Breast epithelium (tissue), 4 donors: ENCODE measurements at places on chromosomes 2 and 18.
A peak's percentile ranks its signal among the peaks of the same experiment; 100 is the strongest.

DNA sequence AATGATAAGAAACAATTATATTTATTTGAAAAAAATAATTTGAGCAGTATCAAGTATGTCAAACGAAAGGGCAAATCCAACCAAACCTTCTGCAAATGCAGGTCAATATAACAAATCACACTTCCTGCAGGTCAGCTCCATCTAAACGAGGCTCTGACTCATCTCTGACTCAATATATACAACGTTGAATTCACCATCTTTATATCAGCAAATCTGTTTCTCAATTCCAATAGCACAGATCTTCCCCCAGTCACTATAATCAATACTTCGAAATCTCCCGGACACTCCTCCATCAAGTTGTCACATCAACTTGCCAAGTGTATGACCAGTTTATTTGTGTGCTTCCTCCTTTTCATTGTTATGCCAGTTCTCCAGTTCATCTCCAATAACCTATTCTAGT is 388.9 kb downstream of the ZEB2 start:
- DNase-seq: no peak
- no peak overlapping the region for H3K4me3 ChIP-seq
- H3K27me3 ChIP-seq: no peaks in the 10 kb centered on the region
- H3K36me3 ChIP-seq: no peaks in the 10 kb centered on the region
- no peak overlapping the region for H3K27ac ChIP-seq

DNA sequence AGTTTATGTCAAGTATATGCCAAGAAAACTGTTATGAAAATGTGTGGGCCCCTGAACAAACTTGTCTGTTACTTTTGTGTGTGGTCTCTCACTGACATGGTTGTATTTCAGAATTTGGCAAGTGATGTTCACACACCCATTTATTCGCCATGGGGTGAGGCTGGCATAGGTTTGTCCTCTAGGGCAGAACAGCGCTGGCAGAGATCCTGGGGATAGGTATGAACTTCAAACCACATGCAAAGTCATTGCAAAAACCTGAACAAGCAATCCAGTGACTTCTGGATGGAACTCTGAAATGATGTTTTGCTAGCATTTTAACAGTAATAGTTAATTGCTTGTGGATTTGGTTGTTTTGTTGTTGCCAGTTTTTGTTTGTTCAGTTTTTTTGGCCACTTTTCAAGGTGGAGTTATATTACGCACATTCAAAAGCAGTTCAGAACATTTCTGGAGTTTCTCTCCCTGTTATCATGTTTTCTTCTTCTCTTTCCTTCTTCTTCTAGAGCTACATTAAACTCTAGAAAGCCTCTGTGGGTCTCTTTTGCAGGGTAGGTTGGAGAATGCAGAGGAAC is 78.5 kb downstream of the MDH1 start:
- H3K4me3 ChIP-seq: no peak overlapping the region
- DNase-seq: peak; percentile 57
- H3K36me3 ChIP-seq: no peaks in the 10 kb centered on the region
- no peaks in the 10 kb centered on the region for H3K4me1 ChIP-seq

- DNase-seq: no peak
- no peaks in the 10 kb centered on the region for H3K27me3 ChIP-seq
- H3K4me3 ChIP-seq: no peak overlapping the region
- H3K4me1 ChIP-seq: no peaks in the 10 kb centered on the region
- H3K27ac ChIP-seq: no peak overlapping the region
- H3K36me3 ChIP-seq: no peaks in the 10 kb centered on the region
These were observed 274.6 kb downstream of the AFF3 start for GRCh38 chr2:99867770-99868169.

DNA sequence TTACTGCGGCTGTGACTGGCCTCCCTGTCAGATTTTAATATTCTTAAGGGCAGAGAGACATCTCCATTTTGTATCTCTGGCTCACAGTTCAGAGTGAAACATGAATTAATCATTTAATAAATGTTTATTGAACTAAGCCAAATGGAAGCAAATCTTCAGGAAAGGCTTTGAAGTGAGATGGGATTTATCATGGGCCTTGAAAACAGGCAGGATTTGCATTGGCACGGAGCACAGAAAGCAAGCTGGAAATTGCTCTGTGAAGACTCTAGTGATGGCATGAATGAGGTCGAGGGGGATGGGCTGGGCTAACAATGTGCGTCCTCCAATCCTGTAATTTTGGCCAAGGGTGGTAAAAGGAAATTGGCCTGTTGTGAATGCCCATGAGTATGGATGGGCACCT is 369.8 kb upstream of the SOX11 start:
- no peak overlapping the region for H3K27ac ChIP-seq
- H3K4me1 ChIP-seq: no peaks in the 10 kb centered on the region
- no peaks in the 10 kb centered on the region for H3K36me3 ChIP-seq
- no peak for DNase-seq

DNA sequence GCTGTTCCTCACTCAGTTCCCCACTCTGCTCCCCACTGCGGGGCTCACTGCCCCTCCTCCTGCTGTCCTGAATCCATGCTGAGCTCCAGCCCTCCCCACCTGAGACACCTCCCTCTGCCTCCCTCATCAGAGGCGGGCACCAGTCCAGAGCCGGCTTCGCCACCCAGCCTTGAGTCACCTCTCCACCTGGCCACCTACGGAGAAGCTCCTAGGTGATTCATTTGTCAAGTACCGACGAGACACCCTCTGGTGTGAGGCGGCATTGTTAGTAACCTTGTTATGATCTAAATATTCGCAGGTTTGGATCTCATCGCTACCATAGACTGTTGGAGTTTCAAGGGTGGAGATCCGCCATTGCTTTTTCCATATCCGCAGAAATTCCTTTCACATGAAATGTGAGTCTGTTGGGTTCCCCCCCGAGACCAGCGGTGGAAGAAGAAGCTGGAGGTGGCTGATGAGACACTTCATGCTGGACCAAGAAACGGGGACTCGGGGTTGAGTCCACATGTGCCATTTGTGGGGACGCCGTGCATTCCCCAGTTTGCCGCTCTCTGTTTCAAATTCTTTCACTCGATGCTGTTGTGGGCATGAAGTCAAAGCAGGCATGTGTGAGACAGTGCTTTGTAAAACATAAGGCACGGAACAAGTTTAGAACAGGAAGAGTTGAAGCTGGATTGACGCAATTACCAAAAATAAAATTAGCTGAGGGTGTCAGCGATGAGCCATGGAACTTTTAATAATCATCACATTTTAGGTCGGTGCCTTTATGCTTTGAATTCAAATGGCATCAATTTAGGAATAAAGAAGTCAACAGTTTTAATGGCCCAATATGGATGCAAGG is 259.8 kb upstream of the HDAC4 start:
- no peaks in the 10 kb centered on the region for H3K36me3 ChIP-seq
- peaks cover 38% of the 10 kb centered on the region for H3K27me3 ChIP-seq
- no peak for DNase-seq
- H3K27ac ChIP-seq: no peak overlapping the region
- no peak overlapping the region for H3K4me3 ChIP-seq
- no peaks in the 10 kb centered on the region for H3K4me1 ChIP-seq
